ENCODE measurements at places on chromosomes 4 and X.

GRCh38 chr4:78320349-78320935 is 231.1 kb upstream of the ANXA3 start:
- no peak for DNase-seq

GRCh38 chr4:1137850-1138249 is 24.5 kb upstream of the RNF212 start:
- DNase-seq: no peak

DNA sequence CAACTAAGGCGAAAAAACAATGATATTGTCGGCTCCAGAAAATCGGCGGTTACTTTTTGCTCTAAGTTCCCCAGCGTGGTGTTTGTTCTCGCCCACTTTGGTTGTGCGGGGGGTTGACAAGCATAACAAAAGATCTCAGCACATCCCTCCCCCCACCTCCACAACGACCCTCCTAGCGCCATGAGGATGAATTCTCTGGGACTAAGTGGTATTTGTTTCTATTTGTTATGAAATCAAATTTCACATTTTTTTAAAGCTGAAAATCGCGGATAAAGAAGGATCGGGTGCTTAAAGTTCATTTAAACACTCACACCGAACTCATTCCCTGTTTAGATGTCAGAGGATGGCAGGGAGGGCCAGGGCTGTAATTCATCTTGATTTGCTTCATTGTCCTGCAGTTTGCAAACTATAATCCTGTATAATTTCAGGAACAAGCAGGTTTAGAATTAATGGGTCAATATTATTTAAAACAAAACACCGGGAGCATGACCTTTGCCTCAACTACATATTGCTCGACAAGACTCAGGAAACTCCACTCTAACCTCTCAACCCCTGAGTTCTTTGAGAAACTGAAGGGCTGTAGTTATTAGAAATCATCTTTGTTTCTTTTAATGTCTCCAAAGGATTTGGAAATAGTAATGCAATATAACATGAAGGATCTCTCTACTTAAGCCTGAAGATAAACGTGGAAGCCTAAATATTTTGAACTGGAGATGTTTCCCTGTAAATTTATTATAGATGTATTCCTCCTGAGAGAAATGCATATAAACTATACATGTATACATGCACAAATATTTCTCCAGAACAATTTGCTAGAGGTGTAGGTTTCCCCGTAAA is 6.4 kb downstream of the PITX2 start:
- DNase-seq: no peak

DNA sequence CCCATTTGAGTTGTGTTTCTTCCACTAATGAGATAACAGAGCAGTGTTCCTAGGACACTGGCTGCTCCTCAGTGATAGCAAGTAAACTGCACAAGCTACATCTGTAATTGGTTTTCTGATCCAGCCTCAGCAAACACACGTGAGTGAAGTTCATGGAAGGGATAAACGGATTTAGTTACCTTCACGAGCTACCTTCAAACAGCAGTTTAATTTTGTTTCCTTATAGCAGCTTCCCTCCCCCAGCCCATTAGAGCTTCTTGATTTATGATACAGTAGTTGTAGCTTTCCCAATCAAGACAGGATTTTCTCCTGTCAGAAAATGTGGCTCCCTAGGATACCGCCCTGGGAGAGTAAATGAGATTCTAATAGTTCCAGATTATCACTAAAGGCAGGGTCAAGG is 634.2 kb upstream of the FAT1 start:
- DNase-seq: no peak

DNA sequence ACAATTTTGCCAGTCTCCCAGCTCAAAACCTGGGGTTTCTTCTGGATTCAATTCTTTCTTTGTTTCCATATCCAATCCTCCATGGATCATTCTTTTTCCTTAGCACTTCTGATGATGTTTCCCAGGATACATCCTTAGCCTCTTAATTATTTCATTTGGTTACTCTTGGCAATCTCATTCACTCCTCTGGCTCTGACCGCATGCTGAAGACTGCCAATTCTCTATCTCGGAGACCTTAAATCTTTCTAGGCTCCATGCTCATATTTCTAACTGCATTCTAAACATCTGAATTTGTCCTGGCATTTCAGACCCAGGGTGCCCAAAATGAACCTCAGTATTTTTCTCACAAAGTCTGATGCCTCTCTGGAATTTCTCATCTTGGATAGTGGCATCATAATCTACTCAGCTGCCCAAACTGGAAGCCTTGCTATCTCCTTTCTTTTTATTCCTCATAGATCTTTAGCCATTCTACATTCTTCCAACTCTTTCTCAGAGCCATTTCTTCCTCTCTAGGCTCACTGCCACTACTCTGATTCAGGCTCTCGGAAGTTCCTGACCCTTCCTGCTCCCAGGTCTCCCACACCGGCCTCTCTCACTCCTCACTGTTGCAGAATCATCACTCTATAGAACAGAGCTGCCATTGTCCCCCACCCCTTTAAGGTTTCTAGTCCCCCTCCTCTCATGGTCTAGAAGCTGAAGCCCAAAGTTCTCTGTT is 290.2 kb downstream of the CAMK2D start:
- DNase-seq: no peak

GRCh38 chr4:1002631-1003251 is 8.7 kb upstream of the FGFRL1 start:
- DNase-seq: no peak

DNA sequence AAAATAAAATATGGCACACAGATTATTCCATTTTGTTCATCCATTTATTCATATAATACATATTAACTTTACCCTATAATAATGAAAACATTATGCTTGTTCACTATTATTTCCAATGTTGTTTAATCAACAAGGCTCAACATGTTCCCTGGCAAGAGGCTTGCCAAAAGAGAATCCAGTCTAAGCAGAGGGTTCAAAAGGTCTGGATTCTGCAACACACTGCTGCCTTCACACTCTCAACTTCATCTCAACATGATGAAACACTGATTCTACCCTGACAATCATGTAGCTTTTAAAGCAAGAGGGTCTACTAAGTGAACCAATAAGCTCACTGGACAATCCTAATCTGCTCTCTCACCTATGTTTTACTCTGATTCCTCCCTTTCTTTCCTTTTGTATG is 101.1 kb downstream of the MID1 start:
- DNase-seq: no peak

DNA sequence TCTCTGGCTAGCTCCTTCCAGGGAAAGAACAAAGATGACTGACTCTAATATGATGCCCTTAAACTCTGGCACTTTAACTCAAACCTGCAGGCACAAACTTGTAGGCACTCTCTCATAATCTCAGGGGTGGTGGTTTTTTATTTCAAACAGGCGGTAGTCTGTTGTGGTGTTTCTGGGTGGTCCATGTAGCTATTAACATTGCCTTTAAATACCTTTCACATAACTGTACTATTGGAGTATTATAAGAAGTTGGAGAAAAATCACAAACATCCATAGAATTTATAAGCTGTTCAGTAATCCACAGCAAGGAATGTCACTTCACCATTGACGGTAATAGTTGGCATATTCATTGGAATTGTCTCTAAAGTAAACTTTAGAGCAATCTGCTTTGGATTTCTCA is 204.2 kb upstream of the PDE5A start:
- no peak for DNase-seq

DNA sequence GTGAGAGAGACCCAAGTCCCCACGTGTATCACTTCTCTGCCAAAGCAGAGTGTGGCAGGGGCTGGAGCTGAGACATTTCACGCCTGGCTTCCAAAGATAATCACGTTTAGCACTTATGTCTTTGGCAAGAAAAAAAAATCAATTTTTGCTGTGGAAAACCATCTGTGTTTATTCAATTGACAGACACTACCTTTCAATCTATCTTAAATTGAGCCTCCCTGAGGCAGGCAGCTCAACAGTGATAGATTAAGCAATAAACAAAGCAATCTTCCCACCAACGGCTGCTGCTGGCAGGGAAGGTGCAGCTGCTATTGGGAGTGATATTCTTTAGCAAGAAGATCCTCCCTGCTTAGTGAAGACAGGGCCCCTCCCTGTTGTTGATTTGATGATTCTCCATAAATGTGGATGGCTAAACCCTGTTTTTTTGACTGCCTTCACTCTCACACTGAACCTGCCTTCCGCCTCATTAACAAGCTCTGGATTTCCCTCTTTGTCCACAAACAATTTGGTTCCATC is 11.6 kb upstream of the MAGEB17 start:
- DNase-seq: no peak

GRCh38 chrX:42491137-42491907 is 286.6 kb downstream of the PPP1R2C start:
- no peak for DNase-seq

DNA sequence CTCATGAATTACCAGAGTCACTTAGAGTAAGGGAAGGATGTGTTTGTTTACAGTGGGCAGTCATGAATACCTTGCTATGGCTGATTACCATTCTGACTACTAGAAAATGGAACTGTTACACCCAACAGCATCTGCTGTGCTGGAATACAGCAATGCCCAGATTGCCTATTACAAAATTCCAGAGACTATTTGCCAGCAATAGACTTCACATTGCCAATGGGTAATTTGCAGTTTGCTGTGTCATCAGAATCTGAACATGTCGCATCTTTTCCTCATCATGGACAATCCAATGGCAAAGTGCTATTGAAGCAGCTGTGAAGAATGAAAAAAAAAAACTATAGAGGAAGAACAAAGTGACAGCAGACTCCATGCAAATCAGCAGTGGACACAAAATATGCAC is 356.6 kb downstream of the CXXC4 start:
- DNase-seq: no peak

DNA sequence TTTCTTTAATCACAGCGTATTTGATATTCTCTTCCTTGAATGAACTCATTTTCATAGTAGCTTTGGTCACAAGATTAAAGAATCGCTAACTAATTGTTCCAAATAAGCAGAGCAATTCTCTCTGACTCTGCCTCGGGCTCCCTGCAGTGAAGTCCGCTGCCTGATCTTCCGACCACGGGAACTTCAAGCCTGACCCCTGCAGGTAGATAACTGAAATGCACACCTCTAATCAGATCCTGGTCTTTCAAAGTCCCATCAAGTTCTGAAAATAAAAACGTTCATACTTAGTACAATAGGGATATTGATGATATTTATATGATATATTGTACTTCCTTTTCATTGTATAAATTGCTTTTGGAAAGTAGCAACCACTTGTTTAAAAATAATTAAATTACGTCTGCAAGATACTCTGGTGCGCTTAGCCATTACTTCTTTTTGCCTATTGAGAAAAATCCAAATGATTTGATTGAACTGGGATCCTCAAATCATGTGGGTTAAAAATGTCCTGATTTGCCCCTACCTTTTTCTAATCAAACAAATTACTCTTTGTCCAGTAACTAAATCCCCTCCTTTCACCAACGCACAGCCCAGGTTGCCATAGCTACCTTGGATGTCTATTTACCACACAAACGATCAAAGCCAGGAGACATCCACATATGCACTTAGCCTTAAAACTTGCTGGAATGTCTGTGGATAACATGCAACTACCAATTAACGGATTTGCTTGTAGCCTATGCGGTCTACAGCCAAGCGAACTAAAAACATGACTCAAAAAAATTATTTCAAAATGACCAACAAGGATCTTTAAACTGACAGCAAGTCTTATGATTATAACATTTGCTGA is 4.2 kb downstream of the MID1 start:
- DNase-seq: no peak

DNA sequence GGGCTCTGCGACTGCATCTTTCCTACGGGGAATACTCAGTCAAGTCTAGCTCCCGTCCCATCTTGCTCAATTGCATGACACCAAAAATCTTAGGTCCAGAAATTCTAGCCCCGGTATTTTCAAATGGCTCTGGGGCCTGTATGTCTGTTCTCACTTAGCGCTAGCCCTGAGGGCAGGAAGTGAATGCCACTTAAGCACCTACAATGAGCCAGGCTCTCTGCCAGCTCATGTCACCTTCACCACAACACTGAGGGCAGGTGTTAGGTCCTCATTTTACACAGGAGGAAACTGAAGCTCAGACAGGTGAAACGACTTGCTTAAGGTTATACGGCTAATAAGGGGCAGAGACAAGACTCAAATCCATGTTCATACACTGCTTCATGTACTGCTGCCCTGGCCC is 282.8 kb downstream of the PPP1R2C start:
- no peak for DNase-seq

- no peak for DNase-seq
These were observed 25.3 kb downstream of the FAM47E start for GRCh38 chr4:76276813-76277212.

- no peak for DNase-seq
These were observed 390.7 kb upstream of the GALNT7 start for GRCh38 chr4:172777729-172778431.

GRCh38 chr4:76235915-76236314 is 15.6 kb upstream of the FAM47E start:
- no peak for DNase-seq

- no peak for DNase-seq
These were observed 363.2 kb downstream of the IL15 start for GRCh38 chr4:141999446-142000143.

DNA sequence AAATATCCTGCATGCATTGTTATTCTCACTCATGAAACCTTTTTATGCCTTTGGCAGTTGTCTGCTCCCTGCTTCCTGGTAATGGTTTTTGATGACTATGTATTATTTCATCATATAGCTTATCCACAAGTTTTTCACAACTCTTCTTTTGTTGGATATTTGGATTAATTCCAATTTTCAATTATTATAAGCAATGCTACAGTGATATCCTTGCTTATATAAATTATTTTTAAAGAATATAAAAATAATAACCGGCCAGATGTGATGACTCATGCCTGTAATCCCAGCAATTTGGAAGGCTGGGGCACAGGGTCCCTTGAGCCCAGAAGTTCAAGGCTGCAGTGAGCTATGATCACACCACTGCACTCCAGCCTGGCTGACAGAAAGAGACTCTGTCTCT is 47.0 kb downstream of the ASIC5 start:
- no peak for DNase-seq

- DNase-seq: no peak
These were observed 115.1 kb downstream of the SLC39A8 start for GRCh38 chr4:102230194-102230593.

GRCh38 chr4:62912531-62912930 is 1496.7 kb downstream of the TECRL start:
- no peak for DNase-seq

DNA sequence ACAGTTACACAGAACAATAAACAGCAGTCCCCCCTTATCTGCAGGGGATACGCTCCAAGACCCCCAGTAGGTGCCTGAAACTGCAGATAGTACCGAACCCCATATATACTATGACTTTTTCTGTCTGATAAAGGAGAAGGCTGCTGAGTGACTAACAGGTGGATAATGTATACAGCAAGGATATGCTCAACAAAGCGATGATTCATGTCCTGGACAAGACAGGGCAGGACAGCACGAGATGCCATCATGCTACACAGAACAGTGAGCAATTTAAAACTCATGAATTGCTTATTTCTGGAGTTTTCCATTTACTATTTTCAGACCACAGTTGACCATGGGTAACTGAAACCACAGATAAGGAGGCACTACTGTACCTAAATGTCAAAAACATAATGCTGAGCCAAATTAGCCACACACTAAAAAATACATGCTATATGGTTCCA is 76.1 kb downstream of the MANBA start:
- DNase-seq: no peak

Data from stimulated activated CD8-positive, alpha-beta memory T cell treated with anti-CD3 and anti-CD28 coated beads, Interleukin-15, amount 100 ng/mL, for 4 hours (primary cell).